ENCODE measurements at places on chromosomes 16 and 17.

GRCh38 chr17:49783071-49783715 is 5.3 kb upstream of the KAT7 start:
- DNase-seq: no peak

DNA sequence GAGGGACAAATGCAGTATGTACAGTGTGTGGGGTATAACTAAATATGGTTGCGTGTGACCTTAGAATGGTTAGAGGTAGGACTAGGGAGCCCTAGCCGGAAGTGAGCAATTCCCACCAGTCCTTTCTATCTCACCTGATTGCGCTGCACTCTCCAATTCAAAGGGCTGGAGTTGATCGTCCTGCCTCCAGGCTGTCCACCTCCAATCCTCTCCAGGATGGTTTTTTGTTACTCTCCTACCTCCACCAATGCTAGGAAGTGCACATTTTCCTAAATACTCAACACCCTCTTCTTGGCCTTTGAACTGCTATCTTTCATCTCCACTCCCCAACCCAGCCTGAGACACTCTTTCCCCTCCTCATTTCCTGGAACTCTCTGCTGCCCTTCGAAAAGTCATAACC is 181.7 kb upstream of the ASIC2 start:
- DNase-seq: no peak

DNA sequence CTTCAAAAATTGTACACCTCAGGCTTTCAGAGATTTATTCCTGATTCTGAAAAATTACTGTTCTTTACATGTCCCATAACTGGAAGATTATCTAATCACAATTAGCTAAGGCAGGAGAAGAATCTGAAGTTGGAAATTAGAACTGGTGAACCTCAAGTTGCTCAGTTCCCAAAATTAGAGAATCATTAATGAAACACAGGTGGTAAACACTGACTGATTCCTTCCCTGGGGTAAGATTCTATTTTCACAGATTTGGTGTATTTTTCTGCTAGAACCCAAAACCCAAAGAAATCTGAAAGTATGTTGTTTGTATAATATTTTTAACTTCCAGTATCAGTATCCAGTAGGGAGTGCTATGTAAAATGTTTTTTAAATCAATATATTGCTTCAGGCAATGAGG is 25.7 kb downstream of the PHKB start:
- DNase-seq: no peak

DNA sequence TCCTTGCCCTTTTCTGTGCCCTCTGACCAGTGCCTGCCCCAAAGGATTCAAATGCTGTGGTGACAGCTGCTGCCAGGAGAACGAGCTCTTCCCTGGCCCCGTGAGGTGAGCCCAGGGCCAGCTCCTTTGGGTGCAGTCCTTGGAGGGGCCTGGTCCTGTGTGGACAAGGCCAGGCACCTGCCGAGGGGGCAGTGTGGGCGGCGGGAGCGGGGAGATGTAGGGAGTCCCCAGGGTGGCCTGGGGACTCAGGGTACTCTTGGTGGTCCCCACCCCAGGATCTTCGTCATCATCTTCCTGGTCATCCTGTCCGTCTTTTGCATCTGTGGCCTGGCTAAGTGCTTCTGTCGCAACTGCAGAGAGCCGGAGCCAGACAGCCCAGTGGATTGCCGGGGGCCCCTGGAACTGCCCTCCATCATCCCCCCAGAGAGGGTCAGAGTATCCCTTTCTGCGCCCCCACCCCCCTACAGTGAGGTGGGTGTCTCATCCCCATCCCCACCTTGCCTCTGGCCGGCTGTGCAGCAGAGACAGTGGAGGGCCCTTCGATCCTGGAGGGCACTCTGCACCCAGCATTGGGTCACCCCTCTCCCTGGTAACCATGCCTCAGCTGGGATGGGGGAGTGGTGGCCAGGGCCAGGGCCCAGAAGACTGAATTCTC is 4.4 kb downstream of the TMEM92 start:
- DNase-seq: no peak

GRCh38 chr17:16491131-16491702 is 776 bp downstream of the LRRC75A start:
- DNase-seq: no peak
